ENCODE measurements at places on chromosomes 5 and 9.

DNA sequence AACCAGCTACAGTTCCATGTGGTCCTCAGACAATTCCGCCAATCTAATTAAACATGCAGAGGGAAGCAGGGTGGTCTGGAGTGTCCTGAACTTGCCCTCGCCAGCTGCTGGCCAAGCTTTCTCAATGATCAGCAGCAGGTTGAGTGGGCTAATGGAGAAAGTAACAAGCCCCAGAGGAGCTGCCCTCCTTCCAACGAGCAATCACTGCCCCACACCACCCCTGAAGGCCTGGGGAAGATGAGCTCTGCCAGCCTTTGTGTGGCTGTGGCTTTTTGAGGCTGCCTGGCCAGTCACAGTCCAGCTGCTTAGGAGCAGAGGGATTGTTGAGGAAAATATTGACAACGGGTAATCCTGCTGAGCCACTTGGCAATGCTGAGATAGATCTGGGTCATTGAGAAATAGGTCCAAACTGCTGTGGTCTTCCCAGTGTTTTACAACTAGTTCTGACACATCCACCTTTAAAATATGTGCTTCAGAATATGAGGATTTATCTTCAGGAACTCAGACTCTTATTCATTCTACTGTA, 107.3 kb downstream of the CD180 start:
- no peak for DNase-seq

- DNase-seq, result no peak
Measured at GRCh38 chr9:81613002-81613812, 76.1 kb downstream of the TLE1 start.

DNA sequence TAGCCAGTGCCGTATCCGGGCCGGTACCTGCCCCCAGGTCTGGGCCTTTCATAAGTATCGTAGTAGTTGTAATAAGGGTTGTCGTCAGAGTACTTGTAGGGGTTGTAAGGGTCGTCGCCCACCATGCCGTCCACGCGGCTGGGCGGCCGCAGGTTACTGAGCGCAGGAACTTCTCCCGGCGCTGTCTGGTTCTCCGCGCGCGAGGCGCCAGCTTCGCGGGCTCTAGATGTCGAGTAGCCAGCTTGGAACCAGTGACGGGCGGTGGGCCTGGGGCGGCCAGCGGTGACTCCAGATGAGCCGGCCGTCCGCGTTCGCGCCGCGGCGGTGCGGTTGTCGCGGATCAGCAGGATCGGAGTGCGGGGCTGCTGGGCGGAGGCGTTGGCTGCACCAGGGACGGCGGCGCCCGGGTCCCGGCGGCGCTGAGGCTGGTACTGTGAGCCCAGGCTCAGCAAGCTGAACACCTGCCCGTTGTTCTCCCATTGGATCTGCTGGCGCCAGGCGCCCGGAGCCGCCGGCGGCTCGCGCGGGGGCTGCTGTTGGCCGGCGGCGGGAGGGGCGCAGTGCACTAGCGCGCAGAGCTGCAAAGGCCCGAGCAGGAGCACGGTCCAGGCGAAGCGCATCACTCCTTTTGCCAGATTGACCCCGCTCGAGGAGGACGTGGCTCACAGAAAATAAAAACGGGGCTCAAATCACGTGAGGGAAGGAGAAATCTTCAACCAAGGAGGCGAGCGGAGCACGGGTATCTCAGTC, 518 bp downstream of the LOX start:
- DNase-seq, result no peak

GRCh38 chr5:161302559-161302958, 244.0 kb downstream of the GABRB2 start:
- no peak for DNase-seq

DNA sequence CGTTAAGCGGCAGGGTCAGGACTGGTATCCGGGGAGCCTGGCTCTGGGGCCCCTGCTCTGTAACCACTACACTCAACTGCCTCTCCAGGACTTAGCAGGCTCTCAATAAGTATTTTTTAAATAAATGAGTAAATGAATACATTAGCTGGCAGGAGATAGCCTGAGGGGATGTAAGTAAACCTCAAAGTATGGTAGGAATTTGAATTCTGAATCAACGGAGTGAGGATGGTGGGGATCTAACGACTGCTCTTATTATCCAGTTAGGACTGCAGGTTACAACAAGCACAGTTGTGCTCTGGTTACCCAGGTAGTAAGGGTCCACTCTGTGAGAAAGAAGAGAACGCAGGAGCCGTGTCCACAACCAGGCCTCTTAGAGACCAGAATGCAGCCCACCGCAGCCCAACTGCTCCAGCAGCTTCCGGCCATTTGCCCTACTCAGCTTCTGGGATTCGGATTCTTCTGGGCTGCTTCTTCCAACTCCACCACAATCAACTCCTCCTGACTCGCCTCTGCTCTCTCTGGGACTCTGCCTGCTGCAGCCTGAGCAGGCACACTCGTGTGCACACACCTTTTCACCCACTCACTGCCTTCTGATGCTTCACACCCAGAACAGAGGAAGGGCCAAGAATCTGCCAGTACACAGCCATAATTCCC, 52.6 kb downstream of the MED27 start:
- DNase-seq, result no peak

- DNase-seq, result no peak
Measured at GRCh38 chr9:112912636-112913035, 22.0 kb upstream of the SLC46A2 start.

GRCh38 chr5:115487168-115487567, 57.4 kb downstream of the FEM1C start:
- no peak for DNase-seq

DNA sequence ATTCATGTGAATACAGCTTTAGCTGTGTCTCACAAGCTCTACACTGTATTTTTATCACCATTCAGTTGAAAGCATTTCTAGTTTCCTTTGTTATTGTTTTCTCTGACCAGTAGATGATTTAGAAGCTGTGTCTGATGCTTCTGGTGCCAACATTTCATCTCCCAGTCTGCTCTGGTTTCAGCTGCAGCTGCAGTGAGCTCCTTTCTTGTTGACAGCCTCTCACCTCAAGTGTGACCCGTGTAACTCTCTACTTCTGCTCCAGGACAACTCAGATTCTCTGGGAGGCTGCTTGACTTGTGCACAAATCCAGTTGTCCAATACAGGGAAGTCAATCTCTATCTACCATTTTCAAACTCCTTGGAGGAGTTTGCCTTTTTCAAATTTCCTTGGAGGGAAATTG, 504.8 kb downstream of the DIRAS2 start:
- no peak for DNase-seq

DNA sequence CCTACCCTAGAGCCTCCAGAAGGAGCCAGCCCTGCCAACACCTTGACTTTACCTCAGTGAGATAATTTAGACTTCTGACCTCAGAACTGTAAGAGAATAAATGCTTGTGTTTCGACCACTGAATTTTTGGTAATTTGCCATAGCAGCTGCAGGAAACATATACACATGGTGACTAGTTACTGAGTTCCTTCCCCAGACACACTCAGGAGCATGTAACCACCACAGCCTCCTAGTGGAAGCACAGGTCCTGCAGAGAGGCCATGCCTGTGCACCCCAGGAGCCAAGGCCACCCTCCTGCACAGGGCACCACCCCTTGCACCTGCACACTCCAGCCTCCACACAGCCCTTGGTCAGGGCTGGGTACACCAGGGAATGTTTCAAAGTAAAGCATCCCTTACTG, 7.6 kb upstream of the CAMSAP1 start:
- no peak for DNase-seq

DNA sequence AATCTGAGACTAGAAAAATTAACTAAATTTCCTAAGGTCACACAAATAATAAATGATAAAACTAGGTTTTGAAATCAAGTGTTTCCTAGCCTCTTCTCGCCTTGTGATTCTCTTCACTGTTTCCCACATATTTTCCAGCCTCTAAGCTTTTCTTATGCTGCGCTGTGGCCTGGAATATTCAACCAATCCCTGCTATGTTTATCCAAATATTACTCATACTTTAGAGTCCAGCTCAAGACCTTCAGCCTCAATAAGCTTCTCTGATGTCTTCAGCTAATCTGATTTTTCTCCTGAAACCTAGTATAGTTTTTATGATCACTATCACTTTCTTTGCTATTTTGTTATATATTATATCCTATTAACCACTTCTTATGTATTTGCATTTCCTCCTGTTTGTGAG, 303.1 kb upstream of the CDH6 start:
- DNase-seq, result no peak

- no peak for DNase-seq
Measured at GRCh38 chr5:16963821-16964220, 27.7 kb upstream of the MYO10 start.

GRCh38 chr5:111954516-111955395, 197.8 kb upstream of the NREP start:
- DNase-seq, result no peak

- no peak for DNase-seq
Measured at GRCh38 chr5:1961304-1961946, 78.7 kb upstream of the IRX4 start.

All from stimulated activated CD4-positive, alpha-beta T cell treated with anti-CD3 and anti-CD28 coated beads, Interleukin-1b, Interleukin-23, amount 100 ng/mL, for 4 hours (primary cell).